Endodermal cell (in vitro differentiated cells): ENCODE measurements at places on chromosomes 1 and 21.

DNA sequence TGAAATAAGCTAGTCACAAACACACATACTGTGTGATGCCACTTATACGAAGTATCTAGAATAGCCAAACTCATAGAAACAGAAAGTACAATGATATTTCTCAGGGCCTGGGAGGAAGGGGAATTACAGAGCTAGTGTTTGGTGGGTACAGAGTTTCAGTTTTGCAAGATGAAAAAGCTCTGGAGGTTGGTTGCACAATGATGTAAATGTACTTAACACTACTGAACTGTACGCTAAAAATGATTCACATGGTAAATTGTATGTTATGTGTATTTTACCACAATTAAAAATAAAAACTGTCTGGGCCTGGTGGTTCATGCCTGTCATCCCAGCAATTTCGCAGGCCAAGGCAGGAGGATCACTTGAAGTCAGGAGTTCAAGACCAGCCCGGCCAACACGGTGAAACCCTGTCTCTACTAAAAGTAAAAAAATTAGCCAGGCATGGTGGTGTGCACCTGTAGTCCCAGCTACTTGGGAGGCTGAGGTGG is 15.3 kb upstream of the FHAD1 start:
- no peaks in the 10 kb centered on the region for H3K4me1 ChIP-seq
- no peak overlapping the region for H3K4me3 ChIP-seq
- H3K27ac ChIP-seq = no peak overlapping the region
- H3K36me3 ChIP-seq = no peaks in the 10 kb centered on the region
- no peaks in the 10 kb centered on the region for H3K27me3 ChIP-seq

DNA sequence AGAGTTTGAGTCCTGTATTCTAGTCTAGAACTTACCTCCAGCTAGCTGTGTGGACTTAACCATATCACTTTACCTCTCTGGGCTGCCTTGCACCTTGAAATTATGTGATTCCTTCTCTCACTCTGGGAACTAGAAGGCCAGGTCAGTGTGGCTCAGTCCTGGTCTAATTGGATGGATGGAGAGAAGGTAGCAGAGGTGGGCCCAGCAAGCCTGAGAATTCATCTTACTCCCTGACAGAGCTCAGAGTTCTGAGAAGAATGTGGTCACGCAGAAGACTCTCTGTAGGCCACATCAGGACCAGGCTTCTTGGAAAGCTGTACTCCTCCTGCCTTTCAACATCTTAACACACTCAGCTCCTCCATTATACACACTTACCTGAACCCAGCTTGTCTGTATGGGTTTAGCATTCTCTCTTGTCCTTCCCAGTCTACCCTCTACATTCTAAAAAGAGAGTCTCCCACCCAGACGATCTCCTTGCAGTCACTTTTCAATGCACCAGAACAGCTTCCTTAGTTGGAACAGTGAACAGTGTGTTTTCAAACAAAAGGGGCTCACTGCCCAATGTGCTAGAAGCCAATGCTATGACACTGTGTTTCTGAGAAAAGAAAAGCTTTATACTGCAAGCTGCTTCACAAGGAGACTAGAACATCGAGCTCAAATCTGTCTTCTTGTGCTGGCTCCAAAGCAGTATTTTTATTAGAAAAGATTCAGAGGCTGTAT is 60.5 kb downstream of the CAPN9 start:
- no peak overlapping the region for H3K4me3 ChIP-seq
- H3K4me1 ChIP-seq = no peaks in the 10 kb centered on the region
- no peak overlapping the region for H3K27ac ChIP-seq
- H3K27me3 ChIP-seq = no peaks in the 10 kb centered on the region

GRCh38 chr1:201077116-201077515 is 35.1 kb downstream of the CACNA1S start:
- no peaks in the 10 kb centered on the region for H3K4me1 ChIP-seq
- H3K4me3 ChIP-seq = no peak overlapping the region
- H3K27me3 ChIP-seq = no peaks in the 10 kb centered on the region
- H3K27ac ChIP-seq = no peak overlapping the region
- no peak for DNase-seq

DNA sequence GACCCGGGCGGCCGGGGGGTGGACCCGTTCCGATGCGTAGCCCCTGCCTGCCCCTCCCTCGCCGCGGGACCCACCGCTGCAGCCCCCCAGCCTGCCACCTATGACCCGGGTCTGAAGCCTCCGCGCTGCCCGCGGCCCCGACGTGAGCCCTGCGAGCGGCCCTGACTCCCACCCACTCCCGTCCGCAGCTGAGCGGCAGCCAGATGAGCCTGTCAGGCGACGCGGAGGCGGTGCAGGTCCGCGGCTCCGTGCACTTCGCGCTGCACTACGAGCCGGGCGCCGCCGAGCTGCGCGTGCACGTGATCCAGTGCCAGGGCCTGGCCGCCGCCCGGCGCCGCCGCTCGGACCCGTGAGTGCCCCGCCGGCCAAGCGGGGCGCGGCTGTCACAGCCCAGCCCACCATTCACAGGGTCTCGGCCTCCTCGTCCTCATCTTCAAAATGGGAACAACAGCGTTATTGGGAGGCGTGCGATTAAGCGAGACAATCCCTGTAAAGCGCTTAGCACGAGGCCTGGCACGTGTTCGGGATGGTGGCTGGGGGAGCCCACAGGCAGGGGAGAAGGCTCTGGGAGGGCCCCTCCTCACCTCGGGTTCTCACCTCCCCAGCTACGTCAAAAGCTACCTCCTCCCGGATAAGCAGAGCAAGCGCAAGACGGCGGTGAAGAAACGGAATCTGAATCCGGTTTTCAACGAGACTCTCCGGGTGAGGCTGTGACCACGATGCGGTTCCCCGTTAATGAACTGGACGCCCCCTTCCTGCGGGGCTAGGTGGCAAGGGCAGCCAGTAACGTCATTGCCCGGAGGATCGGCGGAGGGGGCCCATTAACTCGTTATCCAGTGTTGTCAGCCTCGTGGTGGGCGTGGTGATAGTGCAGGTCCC is 8.2 kb downstream of the SYTL1 start:
- no peaks in the 10 kb centered on the region for H3K36me3 ChIP-seq
- H3K4me3 ChIP-seq = peak overlapping the region; percentile 73
- no peak overlapping the region for H3K27ac ChIP-seq
- peaks cover 16% of the 10 kb centered on the region for H3K27me3 ChIP-seq
- H3K4me1 ChIP-seq = no peaks in the 10 kb centered on the region
- DNase-seq = peak; percentile 94

DNA sequence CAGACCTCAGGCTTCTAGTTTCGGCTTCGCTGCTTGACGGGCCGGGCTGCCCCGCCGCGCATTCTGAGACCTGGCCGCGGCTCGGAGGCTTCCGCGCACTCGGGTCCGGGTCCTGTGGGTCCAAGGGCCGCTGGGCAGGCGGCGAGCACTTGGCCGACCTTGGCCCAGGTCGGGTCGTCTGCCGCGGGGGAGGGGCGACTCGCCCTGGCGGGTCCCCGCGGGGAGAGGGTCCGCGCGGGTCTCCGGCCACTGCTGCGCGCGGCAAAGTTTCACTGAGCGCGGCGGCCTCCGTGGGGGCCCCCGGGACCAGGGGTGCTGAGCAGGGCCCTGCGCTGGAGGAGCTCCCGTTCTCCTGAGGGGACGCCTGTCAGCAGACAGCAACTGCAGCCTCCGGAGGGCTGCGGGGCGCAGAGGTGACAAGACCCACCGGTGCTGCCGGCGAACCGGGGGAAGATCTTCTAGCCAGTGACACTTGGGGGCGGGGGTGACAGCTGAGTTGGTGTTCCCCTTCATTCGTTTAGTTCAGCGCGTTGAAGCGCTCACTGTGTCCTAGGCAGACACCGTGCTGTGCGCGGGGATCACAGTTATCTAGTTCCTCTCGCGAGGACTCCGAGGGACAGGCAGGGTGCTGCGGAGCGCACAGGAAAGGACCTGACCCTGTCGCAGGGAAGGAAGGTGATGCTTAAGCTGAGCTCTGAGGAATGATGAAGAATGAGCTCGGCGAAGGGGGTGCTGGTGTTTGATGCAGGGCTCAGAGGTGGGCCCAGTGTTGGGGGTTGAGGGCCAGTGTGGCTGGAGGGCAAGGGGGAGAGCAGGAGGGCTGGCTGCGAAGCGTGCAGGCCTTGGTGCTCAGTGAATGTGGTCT is 725 bp downstream of the MTFR1L start:
- peak overlapping the region; percentile 87 for H3K4me3 ChIP-seq
- H3K4me1 ChIP-seq = peaks cover 5% of the 10 kb centered on the region
- peak overlapping the region; percentile 76 for H3K27ac ChIP-seq
- H3K36me3 ChIP-seq = peaks cover 7% of the 10 kb centered on the region
- H3K27me3 ChIP-seq = no peaks in the 10 kb centered on the region

DNA sequence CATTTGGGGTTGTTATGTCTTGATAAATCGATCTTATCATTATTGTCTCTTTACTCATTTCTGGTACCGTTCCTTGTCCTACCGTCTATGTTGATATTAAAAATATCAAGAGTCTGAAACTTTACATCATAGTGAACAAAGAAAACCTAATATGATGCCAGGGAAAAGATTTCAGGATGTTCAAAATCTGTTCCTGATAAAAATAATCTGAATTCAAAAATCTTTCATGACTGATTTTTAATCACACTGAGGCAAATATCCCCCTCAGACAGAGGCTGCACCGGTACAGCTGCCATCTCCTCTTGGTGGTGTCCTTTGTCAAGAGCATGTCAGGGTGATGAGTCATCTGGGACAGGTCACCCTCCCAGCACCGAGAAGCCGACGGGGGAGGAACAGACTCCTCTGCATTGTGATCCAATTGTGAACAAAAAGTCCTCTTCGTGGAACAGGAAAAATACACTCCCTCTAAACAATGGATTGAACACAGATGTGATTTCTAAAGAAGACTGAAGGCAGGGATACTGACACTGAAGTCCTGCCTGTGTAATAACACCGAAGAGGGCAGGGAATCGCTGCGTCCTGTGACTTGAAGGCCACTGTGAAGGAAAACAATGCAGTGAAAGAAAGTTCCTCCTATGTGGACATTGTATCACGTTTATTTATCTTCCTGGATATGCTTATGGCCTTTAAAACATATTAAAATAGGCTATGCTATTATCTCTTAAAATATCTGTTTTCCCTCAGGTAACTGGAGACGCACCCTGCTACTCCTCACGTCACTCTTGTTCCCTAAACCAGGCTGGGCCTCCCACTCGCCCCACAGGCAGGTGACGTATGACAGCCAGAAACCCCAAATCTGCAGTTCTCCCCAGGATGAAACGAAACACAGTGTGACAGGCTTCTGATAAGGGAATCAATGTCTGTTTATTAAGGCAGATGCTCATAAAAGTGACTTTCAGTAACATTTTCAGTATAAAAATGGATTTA is 4.3 kb upstream of the SPATC1L start:
- no peaks in the 10 kb centered on the region for H3K4me1 ChIP-seq
- H3K27me3 ChIP-seq = no peaks in the 10 kb centered on the region
- no peak overlapping the region for H3K4me3 ChIP-seq
- H3K36me3 ChIP-seq = peaks cover 11% of the 10 kb centered on the region
- peak overlapping the region; percentile 83 for H3K27ac ChIP-seq

- peak overlapping the region; percentile 33 for H3K4me3 ChIP-seq
- DNase-seq = no peak
- no peak overlapping the region for H3K27ac ChIP-seq
- no peaks in the 10 kb centered on the region for H3K36me3 ChIP-seq
- no peaks in the 10 kb centered on the region for H3K27me3 ChIP-seq
These were observed 212.7 kb downstream of the PTBP2 start for GRCh38 chr1:96934282-96934681.

DNA sequence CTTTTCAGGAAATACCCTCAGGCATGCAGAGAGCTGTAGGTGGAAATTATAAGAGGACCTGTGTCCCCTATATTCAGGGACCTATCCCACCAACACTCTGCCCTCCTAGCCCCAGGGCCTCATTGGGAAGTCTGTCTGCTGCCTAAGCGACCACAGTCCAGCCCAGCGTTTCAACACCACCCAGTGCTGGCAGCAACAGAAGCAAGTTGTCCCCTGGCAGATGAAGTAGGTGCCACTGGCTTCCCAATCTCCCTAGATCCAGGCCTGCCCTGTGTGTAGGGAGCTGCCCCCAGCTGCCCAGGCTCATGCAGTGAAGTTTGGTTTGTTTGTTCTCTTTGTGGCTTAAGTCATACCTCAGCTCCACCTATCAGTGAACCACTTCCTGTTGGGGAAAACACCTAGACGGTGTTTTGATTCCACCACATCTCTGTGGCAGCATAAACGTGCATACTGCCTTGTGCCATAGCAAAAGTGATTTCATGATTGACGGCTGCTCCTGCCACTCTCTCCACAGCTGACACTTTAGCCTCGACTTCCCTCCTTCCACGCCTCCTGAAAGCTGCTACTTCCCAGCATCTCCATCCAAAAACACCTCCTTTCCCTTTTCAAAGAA is 8.1 kb upstream of the LEFTY1 start:
- H3K27ac ChIP-seq = no peak overlapping the region
- H3K4me3 ChIP-seq = no peak overlapping the region
- peaks cover 22% of the 10 kb centered on the region for H3K4me1 ChIP-seq
- no peaks in the 10 kb centered on the region for H3K27me3 ChIP-seq
- DNase-seq = peak; percentile 74

DNA sequence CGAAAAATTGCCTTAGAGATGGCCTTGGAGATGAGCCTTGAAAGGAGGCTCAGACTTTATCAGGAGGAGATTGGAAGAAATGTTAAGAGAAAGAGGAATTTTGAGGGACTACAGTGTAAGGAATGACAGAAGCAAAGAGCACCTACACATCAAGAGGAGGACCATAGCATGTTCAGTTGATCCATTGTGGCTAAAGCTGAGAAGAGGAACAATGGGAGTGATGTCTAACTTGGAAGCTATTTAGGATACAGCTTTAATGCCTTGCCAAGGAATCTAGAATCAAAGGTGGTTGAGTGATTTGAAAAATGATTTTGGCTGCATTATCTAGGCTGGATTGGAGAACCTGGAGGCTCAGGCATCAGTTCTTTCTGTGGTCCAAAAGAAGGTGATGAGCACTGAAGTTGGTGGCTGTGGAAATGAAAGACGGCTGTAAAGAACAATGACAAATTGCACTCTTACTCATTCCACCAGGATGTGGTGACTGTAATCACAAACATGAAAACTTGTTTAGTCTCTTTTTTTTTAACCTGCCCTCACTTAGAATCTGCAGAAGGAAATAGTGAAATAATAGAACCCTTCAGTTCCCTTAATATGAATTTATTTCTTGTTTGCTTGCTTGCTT is 11.3 kb downstream of the FAM20B start:
- H3K27ac ChIP-seq = no peak overlapping the region
- H3K4me1 ChIP-seq = peaks cover 6% of the 10 kb centered on the region
- H3K27me3 ChIP-seq = no peaks in the 10 kb centered on the region
- no peak for DNase-seq
- no peaks in the 10 kb centered on the region for H3K36me3 ChIP-seq

DNA sequence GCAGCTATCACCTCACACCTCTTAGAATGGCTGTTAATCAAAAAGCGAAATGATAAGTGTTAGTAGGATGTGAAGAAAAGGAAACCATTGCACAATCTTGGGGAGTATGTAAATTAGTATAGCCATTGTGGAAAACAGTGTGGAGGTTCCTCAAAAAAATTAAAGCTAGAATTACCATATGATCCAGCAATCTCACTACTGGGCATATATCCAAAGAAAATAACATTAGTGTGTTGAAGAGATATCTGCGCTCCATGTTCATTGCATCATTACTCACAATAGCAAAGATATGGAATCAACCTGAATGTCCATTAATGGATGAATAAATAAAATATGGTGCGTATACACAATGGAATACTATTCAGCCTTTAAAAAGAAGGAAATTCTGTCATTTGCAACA is 68.9 kb downstream of the SNRPE start:
- H3K27ac ChIP-seq = no peak overlapping the region
- no peak overlapping the region for H3K4me3 ChIP-seq
- no peaks in the 10 kb centered on the region for H3K27me3 ChIP-seq
- H3K36me3 ChIP-seq = no peaks in the 10 kb centered on the region
- DNase-seq = no peak
